ENCODE measurements at places on chromosomes 7 and 10.
A peak's percentile ranks its signal among the peaks of the same experiment; 100 is the strongest.

GRCh38 chr7:105656922-105657521 lies 75.7 kb upstream of the EFCAB10 start:
- peak; percentile 82 for DNase-seq

- no peak for DNase-seq
Measured at GRCh38 chr10:23174074-23174976, 17.8 kb upstream of the PTF1A start.

GRCh38 chr10:83222832-83223742 lies 916.2 kb upstream of the GHITM start:
- no peak for DNase-seq

DNA sequence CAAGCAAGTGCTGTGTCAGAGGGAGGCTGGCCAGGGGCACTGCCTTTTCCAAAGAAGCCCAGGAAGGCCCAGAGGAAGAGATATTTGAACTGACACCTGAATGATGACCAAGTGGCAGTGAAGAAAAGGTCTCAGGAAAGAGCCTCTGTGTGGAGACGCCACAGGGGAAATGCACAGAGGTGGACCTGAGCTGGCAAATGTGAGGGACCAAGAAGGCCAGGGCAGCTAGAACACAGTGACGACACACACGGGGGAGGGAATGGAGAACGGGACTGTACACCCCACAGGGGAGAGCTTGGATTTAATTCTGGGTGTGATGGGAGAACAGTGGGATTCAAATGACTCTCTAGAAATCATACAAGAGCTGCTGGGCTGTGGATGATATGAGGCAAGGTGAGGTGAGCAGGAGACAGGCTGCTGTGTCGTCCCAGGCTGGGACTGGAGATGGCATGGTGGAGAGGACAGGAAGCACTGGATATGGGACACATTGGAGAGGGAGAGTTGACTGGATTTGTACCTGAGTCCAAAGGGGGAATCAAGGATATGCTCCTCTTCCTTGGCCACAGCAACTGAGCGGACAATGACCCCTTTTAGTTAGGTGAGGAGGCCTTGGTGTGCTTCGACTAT lies 84.2 kb upstream of the DDC start:
- DNase-seq: no peak

DNA sequence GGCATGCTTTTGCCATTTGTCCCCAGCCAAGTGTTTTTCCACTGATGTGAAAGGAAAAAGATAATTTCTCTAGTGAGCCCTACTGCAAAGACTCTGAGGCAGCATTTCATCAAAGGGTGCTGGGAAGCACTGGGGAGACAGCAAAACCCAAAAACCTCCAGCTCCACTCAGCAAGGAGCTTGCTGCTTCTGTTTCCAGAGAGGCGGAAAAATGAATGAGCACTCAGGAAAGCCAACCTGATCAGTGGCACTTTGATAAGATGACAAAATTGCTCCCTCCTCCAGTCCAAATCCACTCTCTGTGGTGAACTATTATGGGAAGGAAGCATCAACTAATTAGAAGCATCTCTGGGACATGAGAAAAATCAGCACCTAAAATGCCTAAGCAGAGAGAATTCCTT lies 68.2 kb downstream of the ATXN7L1 start:
- no peak for DNase-seq

DNA sequence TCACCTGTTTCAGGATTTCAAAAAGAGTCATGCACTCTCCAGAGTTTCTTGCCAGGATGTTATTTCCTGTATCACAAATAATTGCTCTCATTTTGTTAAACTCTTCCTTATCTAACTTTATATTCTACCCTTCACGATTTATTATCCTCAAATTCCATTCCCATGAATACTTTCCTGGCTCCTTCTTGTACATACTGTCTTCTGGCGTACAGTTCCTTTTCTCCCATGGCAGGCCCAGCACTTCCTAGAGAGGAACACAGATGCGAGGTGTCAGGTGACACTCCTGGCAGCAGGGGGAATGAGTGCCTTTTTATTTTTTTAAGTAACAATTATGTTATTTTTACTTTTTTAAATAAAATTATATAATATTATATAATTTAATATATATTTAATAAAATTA lies 411.9 kb downstream of the TFEC start:
- no peak for DNase-seq

DNA sequence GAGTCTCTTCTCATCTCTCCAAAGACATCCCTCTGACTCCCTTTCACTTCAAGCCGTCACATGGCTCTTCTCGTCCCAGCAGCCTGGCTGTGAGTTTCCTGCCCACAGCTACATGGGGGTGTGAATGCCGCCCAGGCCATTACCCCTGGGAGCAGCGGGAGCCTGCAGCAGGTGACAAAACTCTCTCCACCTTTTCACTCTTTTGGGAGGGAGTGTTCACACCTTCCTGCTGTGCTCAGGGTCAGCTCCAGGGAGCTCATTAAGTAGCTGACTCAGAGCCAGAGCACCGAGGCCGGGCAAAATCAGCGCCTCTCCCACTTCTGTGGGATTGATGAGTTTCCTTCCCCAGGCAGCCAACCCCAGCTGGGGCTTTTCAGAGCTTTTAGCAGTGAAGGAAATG lies 271.3 kb downstream of the TYW1 start:
- no peak for DNase-seq

GRCh38 chr7:75967487-75967997 lies 26.9 kb downstream of the TMEM120A start:
- no peak for DNase-seq

- DNase-seq: no peak
Measured at GRCh38 chr10:69494626-69495558, 43.6 kb downstream of the TSPAN15 start.

DNA sequence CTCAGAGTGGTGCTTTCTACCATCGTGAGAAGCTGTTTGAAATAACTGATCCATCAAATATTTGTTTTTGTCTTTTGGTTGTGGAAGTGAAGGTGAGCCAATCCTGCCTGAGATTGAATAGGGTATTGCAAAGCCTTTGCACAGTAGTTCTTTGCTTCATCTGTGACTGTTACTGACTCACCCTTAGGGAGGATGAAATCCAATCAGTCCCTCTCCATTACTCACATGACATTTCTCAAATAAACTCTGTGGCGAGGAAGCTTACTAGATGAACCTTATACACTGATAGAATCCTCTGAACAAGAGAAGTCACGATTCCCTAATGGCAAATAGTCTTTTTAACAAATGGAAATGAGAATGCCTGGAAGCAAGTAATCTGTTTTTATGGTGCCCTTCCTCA lies 31.9 kb downstream of the HEPACAM2 start:
- no peak for DNase-seq

DNA sequence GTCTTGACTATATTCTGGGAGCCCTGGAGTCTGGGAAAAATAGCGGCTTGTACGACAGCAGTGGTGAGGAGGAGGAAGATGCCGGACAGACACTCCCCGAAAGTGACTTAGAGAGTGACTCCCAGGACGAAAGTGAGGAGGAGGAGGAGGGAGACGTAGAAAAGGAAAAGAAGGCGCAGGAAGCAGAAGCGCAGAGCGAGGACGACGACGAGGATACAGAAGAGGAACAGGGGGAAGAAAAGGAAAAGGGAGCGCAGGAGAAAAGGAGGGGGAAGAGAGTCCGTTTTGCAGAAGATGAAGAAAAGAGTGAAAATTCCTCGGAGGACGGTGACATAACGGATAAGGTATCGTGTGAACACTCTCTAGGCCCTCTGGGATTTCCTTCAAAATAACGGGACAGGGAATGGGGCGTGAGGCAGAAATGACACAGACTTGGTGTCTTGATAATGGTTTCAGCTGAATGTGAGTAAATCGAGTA lies 908 bp downstream of the NOM1 start:
- DNase-seq: no peak

GRCh38 chr7:76198202-76198601 lies 3.5 kb upstream of the SRRM3 start:
- DNase-seq: no peak

GRCh38 chr10:52019077-52019555 lies 295.0 kb upstream of the DKK1 start:
- DNase-seq: no peak

GRCh38 chr10:80195046-80195574 lies 10.2 kb downstream of the ANXA11 start:
- DNase-seq: no peak

DNA sequence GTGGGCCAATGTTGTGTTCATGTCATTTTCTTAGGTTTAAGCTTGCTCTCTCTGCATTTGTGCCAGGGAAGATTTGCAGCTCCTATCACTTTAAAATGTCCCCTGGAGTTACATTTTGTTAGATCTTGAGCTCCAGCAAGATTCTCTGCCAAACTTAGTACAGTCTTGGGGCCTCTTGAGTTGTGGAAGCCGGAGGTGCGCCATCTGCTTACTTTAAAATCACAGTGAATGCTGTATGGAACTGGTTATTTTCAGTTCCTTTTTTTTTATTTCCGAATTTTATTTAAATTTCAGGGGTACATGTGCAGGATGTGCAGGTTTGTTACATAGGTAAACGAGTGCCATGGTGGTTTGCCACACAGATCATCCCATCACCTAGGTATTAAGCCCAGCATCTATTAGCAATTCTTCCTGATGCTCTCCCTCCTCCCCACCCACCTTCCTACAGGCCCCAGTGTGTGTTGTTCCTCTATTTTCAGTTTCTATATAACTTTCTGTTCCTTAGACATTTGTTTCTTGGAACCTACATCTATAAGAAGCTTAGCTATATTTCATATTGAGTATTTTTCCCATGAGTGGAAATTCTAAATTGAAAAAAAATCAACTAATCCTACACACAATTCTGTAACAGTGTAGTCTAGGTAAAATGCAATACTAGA lies 114.4 kb upstream of the CREB5 start:
- no peak for DNase-seq

DNA sequence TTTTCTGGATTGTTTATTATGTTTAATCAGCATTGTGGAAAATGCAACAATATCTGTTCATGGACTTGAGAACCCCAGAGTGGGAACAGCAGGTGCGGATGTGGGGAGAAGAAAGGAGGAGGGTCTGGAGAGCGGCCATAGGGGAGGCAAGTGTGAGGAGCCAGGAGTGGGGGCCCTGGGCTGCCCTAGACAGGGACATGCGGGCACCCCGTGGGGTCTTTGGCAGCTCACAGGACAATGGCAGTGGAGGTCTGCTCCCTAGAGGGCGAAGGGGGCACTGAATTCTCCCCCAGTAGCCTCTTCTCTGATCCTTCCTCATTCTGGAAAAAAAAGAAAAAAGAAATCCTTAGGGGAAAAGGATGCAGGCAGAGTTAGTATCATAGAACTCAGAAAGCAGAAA lies 8.9 kb downstream of the TMEM176B start:
- no peak for DNase-seq

- DNase-seq: no peak
Measured at GRCh38 chr10:17084258-17084657, 45.4 kb downstream of the CUBN start.

- DNase-seq: no peak
Measured at GRCh38 chr10:111578076-111578475, 501.2 kb downstream of the ADRA2A start.

Data from hematopoietic multipotent progenitor cell treated with erythropoietin and hydrocortisone succinate and interleukin-3 and kit ligand, for 17 days (in vitro differentiated cells).